EL (cell line): ENCODE measurements at places on chromosomes 7 and 10.

DNA sequence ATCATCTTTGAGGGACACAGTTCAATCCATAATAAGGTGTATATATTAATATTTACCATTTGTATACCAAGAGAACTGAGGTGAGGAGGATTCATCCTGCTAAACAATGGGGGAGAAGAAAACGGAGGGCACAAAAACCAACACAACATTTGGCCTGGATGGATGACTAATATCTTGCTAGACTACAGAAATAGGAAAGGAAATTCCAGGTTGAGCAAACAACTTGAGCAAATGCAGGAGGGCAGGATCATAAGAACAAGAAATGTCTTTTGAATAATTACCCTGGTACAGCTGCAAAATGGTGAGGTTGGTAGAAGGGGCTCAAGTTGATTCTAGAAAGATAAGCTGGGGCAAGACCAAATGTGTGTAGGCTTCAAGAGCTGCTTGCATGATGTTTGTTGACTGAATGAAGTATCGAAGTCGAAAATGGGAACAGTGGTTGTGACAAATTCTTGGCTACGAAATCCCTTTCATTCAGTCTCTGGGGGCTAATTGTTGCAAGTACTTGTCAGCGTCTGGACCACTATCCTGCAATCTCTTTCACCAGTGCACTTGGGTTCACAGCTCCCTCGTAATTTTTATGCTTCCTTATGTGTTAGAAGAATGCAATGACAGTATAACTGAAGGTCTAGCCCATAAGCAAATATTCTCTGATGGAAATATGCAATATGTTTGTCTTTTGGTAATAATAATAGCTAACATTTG is 176.2 kb downstream of the PTEN start:
- DNase-seq, result peak; percentile 44

DNA sequence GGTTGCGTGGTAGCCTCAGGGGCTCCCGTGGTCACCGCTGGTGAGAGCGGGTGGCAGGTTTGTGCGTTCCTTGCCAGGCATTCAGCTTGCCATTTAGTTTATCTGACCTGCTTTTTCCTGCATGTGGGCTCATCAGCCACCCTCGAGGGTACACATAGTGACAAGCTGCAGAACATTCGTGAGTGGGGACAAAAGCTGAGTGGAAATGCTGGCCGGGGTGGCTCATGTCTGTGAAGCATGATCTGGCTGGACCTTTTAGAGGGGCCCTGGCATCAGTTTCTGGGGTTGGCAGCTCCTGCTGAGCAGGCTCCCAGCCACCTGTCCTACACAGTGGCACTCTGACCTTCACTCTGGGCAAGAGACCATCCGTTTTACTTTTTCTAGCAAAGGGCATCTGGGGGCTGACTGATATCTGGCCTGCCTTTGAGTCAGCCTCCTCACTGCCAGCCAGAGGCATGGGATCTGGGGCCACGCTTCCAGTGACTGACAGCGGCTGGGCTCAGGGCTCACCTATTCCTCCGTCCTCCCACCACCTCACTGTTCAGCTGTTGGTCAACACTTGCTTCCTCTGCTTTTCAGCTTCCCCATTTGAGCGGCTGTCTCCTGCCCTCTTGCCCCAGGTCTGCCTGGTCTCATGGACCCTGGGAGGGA is 75.0 kb downstream of the LANCL2 start:
- no peak for DNase-seq

GRCh38 chr7:150952331-150953050 is 25.6 kb downstream of the KCNH2 start:
- DNase-seq, result no peak

DNA sequence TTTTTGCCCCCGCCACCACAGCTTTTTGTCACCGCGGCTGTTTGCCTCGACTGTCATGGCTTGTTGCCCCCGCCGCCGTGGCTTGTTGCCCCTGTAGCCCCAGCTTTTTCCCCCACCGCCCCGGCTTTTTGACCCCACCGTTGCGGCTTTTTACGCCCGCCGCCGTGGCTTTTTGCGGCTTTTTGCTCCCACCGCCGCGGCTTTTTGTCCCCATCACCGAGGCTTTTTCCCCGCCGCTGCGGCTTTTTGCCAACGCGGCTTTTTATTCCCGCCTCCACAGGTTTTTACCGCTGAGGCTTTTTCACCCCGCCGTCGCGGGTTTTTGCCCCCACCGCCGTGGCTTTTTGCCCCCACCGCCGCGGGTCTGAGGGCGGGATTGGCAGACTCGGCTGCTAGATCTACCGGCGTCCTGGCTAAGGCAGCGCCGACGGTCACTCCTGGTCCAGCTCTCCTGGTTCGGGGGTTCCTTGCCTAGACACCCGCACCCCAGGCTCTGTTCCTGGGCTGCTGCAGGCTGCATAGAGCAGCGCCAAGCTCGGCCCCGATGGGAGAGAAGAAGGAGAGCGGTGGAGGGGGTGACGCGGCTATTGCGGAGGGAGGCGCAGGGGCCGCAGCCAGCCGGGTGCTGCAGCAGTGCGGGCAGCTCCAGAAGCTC is 637.7 kb downstream of the ZNF716 start:
- no peak for DNase-seq

- no peak for DNase-seq
Observed at GRCh38 chr10:50540069-50540825, 83.5 kb downstream of the SGMS1 start.

DNA sequence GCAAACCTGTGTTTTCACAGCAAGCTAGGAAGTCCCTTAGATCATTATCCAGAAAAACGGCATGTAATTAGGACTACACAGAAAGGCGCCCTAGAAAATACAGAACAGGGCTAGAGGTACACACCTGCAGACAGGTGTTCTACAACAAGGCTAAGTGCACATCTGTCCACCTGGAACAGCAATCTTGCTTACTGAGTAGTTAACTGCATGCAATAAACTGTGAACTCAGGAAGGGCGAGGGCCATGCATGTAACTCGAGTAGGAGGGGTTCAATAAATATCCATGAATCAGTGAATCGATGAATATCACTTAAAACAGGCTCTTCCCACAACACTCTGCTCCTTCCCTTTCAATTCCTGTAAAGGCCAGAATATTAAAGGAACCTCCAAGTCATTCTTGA is 22.0 kb downstream of the FAM171A1 start:
- no peak for DNase-seq

- no peak for DNase-seq
Observed at GRCh38 chr7:154783281-154783909, 219.5 kb downstream of the PAXIP1 start.

- no peak for DNase-seq
Observed at GRCh38 chr7:37065779-37066271, 341.5 kb upstream of the AOAH start.

- no peak for DNase-seq
Observed at GRCh38 chr10:29252811-29253689, 35.8 kb upstream of the LYZL1 start.

DNA sequence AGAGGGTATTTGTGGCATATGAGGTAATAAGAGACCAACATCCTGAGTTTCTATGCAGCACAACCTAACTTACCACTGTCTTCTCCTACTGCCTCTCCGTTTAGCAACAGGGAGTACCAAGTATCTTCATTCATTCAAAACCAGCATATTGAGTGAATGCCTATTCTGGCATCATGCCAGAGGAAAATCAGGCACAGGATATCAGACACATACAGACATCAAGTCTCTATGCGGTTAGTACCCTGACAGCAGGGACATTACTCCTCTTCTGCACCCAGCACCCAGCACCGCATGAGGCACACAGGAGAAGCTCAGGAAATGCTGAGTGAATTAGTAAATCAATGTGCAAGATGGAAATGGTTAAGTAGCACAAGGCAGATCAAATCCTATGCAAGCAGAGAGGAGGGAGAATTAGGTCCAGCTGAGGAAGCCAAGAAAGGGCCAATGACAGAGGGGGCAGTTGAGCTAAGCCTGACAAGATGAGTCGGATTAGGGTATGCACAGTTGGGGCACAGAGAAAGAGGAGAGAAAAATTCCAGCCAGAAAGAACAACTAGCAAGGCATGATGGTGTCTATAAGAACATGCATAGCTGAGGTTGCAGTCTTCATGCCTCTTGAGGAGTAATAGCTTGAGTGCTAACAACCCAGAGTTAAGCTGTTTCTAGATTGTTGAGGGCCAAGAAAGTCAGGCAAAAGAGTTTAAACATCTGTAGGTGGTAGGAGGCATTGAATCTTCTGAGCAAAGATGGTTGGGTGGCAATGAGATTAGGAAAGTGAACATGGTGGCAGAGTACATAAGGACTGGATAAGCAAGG is 146.0 kb downstream of the PLXNA4 start:
- DNase-seq, result no peak

DNA sequence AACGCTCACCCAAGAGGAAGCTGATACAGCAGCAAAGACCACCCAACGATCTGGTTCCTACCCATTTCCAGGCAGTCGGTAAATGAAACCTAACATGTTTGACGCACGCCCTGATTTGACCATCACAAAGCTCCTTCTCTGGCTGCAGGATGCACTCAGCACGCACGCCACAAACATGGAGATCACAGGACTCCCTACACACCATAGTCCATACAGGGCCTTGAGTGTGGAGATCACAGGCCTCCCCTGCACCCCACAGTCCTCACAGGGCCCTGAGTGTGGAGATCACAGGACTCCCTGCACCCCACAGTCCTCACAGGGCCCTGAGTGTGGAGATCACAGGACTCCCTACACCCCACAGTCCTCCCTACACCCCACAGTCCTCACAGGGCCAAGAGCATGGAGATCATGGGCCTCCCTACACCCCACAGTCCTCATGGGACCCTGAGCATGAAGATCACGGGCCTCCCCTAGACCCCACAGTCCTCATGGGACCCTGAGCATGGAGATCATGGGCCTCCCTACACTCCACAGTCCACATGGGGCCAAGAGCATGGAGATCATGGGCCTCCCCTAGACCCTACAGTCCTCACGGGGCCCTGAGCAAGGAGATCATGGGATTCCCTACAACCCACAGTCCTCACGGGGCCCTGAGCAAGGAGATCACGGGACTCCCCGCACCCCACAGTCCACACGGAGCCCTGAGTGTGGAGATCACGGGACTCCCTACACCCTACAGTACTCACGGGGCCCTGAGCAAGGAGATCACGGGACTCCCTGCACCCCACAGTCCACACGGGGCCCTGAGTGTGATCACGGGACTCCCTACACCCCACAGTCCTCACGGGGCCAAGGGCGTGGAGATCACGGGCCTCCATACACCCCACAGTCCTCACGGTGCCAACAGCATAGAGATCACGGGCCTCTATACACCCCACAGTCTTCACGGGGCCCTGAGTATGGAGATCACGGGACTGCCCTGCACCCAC is 409.2 kb downstream of the DNAJB6 start:
- no peak for DNase-seq

GRCh38 chr7:127390817-127391590 is 1.5 kb downstream of the ZNF800 start:
- DNase-seq, result no peak

DNA sequence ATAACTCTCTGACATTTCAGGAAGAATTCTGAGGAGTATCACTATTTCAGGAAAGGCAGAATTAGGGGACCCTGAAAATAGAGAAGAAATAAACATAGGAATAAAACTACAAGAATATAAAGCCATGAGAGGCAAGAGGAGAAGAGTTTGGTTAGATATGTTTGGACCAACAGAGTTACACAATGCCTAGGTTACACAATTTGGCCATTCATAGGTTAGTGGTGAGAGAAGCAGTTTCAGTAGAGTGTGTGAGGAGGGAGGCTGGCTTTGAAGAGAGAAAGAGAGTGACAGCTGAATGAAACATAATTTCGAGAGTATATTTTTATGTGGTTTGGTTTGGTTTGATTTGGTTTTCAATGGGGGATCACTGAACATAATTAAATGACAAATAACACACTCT is 783.2 kb upstream of the LRRN3 start:
- DNase-seq, result no peak

- DNase-seq, result no peak
Observed at GRCh38 chr7:78143661-78144060, 345.1 kb downstream of the PHTF2 start.

DNA sequence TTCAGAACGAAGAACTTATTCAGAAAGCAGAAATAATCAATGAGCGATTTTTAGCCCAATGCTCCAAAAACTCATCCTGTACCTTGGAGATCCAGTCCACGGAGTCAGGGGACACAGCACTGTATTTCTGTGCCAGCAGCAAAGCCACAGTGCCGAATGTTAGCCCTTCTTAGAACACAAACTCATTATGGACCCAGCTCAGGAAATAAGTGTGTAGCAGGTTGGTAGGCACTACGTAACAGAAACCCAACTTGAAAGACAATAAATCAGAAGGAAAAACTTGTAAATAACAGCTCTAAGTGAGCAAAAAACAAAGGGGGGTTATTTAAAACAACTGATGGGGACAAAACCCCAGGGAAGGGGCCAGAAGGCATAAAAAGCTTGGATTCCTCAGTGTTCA is 112.0 kb upstream of the PRSS1 start:
- no peak for DNase-seq

GRCh38 chr7:28470344-28470743 is 58.0 kb downstream of the CREB5 start:
- DNase-seq, result no peak

DNA sequence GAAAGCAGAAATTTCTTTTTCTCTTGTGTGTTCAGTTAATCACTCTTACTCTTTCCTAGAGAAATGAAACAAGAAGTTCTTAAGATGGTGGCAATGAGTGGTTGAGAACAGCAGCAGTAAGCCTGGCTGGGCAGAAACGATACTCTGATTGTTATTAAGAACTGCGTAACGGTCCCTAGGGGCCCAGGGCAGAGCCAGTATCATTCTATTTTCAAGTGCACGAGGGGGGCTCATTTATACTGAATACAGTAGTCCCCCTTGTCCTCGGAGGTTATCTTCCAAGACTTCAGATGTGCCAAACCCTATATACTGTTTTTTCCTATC is 64.9 kb downstream of the EEPD1 start:
- no peak for DNase-seq

- DNase-seq, result no peak
Observed at GRCh38 chr10:69858201-69858600, 56.5 kb downstream of the COL13A1 start.

- DNase-seq, result no peak
Observed at GRCh38 chr10:120612756-120613155, 155.7 kb downstream of the PLPP4 start.

GRCh38 chr7:30814700-30815387 is 43.6 kb downstream of the MINDY4 start:
- no peak for DNase-seq

DNA sequence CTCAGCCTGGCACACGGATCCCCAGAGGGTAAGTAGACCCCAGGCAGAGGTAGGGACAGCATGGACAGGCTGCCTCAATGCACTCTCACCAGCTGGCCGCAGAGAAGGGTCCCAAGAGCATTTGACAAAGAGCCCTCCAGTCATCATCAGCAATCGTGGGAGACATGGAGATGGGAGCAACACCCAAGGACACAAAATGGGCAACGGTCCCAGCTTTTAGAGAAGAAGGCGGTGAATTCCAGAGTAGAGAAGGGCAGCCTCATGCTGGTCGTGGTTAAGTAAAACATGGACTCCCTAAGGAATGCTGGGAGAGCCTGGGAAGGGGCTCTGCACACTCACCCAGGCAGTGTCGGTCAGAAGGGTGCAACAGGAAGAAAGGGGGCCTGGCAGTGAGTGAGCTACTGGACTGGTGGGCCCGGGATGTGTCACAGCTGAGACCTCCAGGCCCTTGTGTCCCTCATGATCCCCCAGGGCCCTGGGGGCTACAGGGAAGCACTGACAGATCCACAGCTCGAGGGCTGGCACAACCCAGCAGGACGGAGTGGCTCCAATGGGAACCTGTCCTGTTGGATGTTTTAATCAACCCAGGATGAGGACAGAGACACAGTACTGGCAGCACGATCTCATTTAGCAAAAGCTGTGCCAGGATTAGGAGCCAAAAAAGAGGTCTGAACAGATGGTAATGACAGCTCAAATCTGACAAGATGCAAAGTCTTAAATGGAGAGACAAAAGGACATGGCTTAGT is 147.1 kb downstream of the NEURL1 start:
- DNase-seq, result peak; percentile 17

GRCh38 chr10:69650589-69651261 is 20.7 kb downstream of the FAM241B start:
- peak; percentile 22 for DNase-seq

GRCh38 chr7:93062599-93062998 is 55.2 kb downstream of the SAMD9 start:
- no peak for DNase-seq
